ENCODE measurements at places on chromosomes 2 and 18. TPM values are rescaled to one million over a fixed set of nuclear protein-coding genes. Genes with fewer than 3 reads are reported as not detected.

DNA sequence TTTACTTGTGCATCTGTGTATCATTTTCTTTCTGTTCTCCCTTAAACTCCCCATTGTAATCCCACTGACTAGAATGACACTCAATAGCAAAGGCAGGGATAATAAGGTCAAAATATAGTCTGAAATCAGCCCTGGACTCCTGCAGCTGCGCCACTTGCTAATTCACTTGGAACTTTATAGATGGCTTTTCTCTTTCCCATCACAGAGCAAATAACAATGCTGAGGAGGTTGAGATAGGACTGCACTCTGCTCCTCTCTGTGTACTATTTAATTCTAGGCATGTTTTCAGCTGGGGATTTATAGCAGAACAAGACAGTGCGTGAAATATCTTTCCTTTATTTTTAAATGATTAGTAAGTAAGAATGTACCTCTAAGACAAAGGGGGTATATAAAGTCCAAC, 324.2 kb downstream of the LNPK start:
- no peak for DNase-seq

- no peak for DNase-seq
These were observed 134.9 kb downstream of the FAM161A start for GRCh38 chr2:61718965-61719364.

DNA sequence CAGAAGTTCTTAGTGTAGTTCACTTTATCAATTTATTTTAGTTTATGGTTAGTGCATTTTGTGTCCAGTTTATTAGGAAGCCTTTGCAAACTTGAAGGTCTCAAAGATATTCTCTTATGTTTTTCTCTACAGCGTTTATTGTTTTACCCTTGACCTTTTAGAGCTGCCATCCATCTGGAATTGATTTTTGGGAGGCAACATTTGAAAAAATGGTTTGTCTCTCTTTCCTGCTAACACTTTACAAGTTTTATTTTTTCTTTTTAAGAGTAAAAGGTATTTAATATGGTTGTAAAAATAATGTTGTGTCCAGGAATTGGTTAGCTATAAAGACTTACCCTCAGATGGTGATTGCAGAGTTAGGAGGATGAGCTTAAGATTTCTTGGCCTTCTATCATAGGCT, 14.0 kb downstream of the GORASP2 start:
- DNase-seq: no peak

- no peak for DNase-seq
These were observed 125.7 kb upstream of the HAAO start for GRCh38 chr2:42918041-42918440.

- DNase-seq: no peak
These were observed 10.5 kb downstream of the CYTIP start for GRCh38 chr2:157433394-157433793.

DNA sequence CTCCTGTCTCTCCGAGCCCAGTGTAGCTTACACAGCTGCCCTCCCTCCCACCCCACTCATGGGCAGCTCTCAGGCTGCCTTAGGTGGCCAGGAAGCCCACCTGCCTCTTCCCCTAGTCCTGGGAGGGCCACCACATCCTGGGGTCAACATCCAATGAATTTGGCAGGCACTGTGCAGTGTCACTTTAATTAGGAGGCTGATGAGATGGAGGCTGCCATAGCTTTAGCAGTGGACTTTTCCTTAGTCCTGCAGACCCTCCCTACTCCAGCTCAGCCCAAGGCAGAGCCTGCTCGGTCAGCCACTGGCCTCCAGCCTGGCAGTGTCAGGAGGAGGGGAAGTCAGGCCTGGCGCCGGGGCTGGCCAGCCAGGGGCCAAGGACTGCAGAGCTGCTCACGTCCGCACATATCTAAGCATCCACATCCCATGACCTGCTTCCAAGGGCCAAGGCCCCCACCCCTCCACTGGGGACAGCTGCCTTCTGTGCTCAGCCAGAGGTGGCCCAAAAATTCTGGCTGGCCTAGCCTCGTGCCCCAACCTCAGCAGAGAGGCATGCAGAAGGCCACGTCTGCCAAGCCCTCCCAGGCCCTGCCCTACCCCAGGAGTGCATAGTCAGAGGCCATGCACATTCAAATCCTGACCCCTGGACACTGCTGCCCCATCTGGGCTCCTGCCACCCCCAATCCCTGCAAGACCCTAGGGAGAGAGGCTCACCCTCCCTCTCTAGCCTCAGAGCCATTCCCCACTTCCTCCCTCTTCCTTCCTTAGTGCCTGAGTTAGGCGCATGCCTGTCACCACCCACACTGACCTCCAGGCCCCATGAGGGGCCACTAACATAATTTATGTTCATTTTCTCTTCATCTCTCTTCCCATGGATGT, 33.1 kb downstream of the ADRA2B start:
- no peak for DNase-seq

DNA sequence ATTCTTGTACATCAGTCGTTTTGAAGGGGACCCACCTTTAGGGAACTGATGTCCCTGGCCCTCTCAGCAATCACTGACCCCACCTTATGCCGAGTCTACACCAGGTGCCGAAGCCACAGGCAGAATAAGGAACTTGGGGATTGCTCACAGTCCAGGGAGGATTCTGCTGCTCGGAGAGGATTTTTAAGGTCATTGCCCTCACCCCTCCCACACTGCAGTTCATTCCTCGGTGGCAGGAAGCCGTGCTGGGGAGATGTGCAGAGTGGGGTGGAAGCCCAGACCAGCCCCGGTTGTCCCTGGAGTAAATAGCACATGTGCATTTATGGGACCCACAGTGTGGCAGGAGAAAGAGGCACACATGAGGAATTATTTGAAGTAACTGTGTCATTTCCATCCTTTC, 50.4 kb downstream of the PLB1 start:
- no peak for DNase-seq

DNA sequence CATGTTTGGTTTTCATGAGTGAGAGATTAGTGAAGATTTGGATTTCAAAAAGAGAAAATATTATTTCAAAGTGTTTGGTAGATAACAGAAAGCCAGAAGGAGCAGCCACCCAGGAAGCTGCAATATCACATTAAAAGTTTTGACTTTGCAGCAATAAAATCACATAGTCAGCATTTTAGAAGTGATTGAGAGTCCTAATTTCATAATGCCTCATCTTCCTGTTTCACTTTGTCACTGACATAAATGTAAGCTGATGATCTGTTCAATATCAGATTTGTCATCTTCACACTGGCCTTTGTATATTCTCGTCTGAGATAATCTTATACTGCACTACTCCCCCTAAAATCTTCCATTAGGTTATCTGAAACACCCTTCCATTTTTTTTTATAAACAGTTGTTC, 690.5 kb downstream of the ADCYAP1 start:
- no peak for DNase-seq

GRCh38 chr18:7566567-7567473, at the start of gene PTPRM:
TSS of gene PTPRM (plus strand) at chr18:7567316. CDS start at chr18:7567819, 503 bp downstream.
- peak; percentile 13 for DNase-seq

- DNase-seq: no peak
These were observed 14.5 kb upstream of the PAPOLG start for GRCh38 chr2:60741576-60741975.

DNA sequence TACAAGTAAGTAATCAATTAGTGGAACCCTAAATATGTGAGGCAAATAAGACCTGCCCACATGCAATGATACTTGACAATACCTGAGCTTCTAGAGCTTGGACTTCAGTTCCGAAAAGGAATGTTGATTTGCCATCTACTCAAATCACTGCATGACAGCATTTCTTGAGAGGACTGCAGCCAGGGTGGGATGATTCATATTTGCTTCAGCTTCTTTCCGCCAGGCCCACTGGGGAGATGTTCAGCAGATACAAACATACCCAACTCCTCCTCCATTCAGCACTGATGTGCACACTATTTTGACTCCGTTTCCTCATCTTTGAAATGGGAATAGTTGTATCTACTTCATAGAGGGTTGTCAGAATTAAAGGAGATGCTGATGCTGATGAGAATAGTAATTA, 28.8 kb upstream of the TMEM177 start:
- no peak for DNase-seq

- no peak for DNase-seq
These were observed 64.8 kb downstream of the CALCRL start for GRCh38 chr2:187383043-187383800.

DNA sequence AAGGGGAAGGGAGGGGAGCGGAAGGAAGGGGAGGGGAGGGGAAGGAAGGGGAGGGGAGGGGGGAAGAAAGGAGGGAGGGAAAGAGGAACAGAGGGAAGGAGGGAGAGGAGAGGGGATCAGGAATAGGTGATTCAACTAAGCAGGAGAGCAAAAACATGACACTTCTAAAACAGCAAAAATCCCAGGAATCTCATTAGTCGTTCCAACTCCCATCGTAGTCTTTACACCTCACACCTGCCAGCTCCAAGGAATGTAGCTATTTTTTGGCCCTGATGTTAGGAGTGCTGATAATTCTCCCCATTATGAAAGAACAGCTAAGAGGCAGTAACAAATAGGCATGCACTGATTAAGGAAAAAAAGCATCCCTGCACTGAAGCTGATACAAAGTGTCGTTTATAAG, 709.9 kb upstream of the PKDCC start:
- no peak for DNase-seq

GRCh38 chr2:233213011-233213410, 38.5 kb upstream of the ATG16L1 start:
- no peak for DNase-seq

GRCh38 chr18:63578357-63578958, 8.7 kb upstream of the SERPINB13 start:
- no peak for DNase-seq

DNA sequence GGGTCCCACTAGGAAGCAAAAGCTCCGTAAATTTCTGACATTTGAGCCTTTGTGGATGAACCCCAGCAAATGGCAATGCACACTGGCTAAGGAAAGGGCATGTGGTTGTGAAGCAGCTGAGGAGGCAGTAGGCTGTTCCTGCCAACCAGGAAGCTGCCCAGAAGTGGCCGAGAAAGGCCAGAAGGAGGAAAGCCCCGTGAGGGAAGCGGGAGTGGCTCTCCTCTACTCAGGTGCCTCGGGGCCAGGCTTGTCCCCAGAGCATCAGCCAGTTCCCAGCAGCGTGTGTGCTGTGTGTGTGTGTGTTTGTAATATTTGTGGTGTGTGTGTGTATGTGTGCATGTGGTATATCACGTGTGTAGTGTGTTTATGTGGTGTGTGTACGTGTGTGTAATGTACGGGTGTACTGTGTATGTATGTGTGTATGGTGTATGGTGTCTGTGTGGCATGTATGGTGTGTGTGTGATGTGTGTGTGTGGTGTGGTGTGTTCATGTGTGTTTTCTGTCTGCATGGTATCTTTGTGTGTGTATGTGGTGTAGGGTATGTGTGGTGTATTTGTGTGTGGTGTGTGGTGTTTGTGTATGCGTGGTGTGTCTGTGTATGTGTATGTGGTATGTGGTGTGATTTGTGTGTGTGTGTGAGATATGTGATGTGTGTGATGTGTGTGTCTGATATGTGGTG, 90.6 kb downstream of the APOB start:
- no peak for DNase-seq

DNA sequence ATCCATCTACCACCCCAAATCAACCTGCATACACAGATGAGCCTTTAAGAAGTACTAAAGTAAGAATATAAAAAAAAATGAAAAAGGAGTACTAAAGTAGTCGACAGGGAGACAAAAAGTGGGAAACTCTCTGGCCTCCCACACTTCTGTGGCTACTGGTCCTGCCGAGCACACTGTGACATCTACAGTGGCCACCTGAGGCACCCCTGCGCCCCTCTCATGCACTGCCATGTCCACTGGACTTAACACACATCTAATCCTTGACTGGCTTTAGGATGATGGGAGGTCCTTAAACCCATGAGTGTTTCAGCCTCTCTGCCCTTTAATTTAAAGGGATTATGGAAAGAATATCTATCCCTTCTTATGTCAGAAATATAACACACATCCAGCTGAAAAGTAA, 71.2 kb downstream of the MREG start:
- DNase-seq: no peak

DNA sequence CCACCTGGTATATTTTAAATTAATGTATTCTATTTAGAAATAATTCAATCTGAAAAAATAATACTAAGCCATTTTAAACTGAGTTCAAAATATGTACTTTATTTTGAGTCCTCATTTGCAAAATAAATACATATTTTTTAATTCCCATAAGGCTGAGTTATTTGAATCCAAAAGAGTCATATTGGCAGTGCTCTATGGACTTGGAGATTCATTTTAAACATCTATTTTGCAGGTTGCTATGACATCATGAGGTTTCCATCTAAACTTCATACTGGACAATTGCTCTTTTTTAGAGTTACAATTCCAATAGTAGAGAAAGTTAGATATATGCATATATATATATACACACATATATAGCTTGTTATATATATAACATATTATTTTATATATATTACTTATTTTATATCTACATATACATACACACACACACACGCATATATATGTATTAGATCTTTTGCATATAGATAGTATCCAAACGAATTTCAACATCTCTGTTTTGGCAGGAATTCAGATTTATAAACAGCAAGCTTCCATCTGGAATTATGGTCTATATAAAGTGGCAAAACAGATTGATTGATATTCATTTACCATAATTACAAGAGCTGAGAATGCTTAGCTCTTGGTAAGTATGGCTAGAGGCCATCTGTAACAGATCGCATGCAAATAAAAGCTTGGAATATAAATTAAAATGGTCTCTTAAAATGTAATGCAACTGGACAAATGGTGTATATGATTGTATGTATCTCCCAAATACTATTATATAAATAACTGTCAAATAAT, 34.9 kb downstream of the NOL4 start:
- no peak for DNase-seq

DNA sequence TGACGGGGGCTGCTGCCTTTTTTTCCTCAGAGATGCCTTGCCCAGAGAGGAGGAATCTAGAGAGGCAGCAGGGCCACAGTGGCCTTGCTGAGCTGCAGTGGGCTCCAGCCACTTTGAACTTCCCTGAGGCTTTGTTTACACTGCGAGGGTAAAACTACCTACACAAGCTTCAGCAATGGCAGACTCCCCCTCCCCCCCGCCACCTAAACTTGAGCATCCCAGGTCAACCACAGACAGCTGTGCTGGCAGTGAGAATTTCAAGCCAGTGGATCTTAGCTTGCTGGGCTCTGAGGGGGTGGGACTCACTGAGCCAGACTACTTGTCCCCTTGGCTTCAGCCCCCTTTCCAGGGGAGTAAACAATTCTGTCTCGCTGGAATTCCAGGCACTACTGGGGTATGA, 11.8 kb downstream of the SYT4 start:
- no peak for DNase-seq

- DNase-seq: no peak
These were observed 1.8 kb upstream of the CPO start for GRCh38 chr2:206937555-206937954.

- DNase-seq: no peak
These were observed 88.0 kb downstream of the COMMD1 start for GRCh38 chr2:61993422-61994024.

GRCh38 chr2:28665041-28665704, 86.5 kb upstream of the PPP1CB start:
- DNase-seq: no peak

GRCh38 chr2:26780203-26780760, 5.6 kb upstream of the CENPA start:
- DNase-seq: no peak

GRCh38 chr2:111050701-111051376, 69.9 kb upstream of the BCL2L11 start:
- no peak for DNase-seq

TRIP12 gene
- 94.6 TPM for total RNA-seq

RAB17 gene
- total RNA-seq: 11.1 TPM

ITPRIPL1 gene
- 3.1 TPM for total RNA-seq

BIN1 gene
- total RNA-seq: 10.8 TPM

DCAF17 gene
- total RNA-seq: 8.3 TPM

ELMOD3 gene
- total RNA-seq: 16.6 TPM

TEX44 gene
- total RNA-seq: not detected

EXOC6B gene
- total RNA-seq: 21.0 TPM
